ENCODE measurements at places on chromosomes 16 and 17.

GRCh38 chr17:40992666-40993065, 1.3 kb downstream of the KRTAP3-3 start:
- DNase-seq, result no peak

GRCh38 chr17:44409309-44410028, 20.0 kb upstream of the ITGA2B start:
- no peak for DNase-seq

DNA sequence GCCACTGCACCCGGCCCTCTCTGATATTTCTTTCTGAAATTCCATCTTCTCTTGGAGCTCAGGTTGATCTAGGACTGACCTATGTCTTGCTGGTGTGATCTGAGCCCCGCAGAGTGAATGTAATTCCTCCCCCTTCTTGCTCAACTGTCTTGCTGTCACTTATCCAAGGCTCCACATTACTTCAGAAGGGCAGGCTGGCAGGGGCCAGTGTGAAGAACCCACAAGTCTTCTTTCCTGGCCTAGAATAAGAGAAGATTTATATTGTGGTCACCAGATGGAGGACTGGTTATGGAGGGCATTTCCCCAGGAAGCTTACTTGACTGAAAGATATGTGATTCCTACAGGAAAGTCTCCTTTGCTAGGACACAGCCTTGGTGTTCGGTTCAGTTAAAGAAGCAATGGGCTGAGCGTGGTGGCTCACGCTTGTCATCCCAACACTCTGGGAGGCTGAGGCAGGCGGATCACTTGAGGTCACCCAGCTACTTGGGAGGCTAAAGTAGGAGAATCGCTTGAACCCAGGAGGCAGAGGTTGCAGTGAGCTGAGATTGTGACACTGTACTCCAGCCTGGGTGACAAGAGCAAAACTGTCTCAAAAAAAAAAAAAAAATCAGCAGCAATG, 13.4 kb downstream of the ITGAL start:
- DNase-seq, result no peak

- DNase-seq, result peak; percentile 17
Measured at GRCh38 chr17:49703557-49704277, 4.0 kb downstream of the SLC35B1 start.

- DNase-seq, result no peak
Measured at GRCh38 chr17:6989779-6990178, 6.1 kb upstream of the ALOX12 start.

DNA sequence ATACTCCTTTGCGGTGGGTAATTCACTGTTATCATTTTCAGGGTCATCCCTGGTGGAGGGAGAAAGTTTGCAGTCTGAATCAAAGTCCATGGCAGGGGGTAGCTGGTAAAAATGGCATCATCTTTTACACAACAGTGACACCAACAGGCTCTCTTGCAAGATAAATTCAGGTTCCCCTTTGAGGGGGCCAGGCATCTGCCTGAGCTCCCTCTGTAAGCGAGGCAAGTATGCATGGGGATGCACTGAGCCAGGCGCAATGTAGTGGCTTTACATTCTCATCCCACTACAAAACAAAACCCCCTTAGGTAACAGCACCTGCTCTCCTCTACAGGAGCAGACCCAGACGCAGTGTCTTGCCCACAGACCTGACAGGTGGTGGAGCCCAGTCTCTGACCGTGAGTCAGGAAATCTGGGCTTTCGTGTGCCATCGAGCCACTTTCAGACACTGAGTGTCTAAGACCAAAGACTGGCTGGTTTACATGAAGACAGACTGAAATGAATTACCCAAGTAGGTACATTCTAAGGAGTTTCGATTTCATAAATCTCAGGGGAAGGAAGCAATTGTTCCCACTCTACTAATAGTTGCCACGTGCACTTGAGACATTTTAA, 17.7 kb downstream of the LITAFD start:
- no peak for DNase-seq

DNA sequence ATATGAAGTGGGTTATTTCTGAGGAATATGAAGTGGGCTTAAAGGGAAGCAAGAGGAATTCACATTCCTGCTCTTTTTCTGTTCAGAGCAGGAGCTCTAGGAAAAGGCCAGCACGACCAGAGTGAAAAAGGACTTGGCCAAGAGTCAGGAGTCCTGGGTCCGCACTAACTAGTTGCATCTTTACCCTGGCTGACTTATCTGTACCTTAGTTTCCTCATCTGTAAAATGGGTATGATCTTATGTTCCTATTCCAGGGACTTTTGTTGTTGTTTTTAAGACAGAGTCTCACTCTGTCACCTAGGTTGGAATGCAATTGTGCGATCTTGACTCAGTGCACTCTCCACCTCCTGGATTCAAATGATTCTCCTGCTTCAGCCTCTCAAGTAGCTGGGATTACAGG, 52.5 kb downstream of the CNGB1 start:
- no peak for DNase-seq

DNA sequence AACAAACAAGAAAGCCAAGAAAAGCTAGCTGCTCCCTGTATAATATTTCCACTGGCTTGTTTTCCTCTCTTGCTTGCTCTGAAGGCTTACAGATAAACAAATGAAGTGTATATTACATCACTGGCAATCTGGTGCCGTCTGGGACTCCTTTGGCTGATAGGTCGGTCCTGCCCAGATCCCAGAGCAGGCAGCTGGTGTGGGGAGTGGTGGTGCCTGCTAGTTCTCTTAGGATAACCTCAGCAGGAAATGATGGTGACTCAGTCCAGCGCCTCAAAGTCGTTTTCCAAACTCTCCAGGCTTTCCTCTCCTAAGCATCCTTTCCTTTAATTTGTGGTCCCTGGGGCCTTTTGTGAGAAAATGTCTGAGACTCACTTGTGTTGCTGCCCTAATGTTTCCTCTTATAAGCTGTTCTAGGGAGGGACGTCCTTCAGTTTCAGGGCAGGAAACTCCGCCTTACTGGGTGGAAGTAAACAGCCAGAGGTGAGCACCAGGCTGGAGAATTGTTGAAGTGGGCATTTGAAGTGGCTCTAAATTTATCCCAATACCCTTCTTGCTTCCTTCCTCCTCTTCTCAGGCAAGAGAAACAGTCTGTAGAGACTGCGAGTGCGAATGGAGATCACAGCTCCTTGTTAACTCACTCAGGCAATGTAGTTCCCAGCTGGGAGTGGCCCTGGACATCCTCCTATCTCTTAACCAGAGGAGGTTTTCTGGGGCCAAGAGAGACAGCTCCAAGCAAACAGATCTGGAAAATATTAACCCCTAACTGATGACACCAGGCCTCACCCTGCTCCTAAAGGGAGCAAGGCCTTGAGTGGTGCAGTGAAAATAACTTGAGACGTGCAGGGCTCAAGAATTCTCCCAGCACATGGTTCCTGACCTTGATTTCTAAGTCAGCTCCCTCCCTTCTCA, 34.9 kb downstream of the CD300LF start:
- DNase-seq, result no peak

DNA sequence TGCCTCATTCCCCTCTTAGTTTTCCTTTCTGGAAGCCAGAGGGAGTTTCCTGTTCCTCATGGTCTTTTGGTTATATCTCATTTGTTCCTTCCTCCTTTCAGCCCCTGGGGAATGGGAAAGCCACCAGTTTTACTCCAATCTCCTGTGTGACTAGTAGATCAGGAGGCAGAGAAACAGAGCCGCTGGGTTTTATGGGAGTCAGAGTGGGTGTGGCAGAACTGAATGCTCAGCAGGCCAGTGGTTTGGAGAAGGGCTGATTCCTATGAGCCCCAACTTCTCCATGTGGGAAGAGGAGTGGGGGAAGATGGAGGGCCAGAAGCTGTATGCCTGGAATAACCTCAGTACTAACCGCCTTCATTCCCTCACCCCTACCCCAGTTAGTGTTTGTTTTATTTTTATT, 4.1 kb downstream of the DNAH2 start:
- DNase-seq, result no peak

- DNase-seq, result no peak
Measured at GRCh38 chr16:52437277-52437670, 109.7 kb downstream of the TOX3 start.

GRCh38 chr17:11638700-11639265, 40.5 kb downstream of the DNAH9 start:
- DNase-seq, result no peak

- DNase-seq, result no peak
Measured at GRCh38 chr16:54792811-54793210, 137.9 kb upstream of the IRX5 start.

- DNase-seq, result no peak
Measured at GRCh38 chr16:10761373-10761772, 17.7 kb downstream of the NUBP1 start.

- no peak for DNase-seq
Measured at GRCh38 chr17:8109661-8110455, 8.5 kb downstream of the ALOXE3 start.

DNA sequence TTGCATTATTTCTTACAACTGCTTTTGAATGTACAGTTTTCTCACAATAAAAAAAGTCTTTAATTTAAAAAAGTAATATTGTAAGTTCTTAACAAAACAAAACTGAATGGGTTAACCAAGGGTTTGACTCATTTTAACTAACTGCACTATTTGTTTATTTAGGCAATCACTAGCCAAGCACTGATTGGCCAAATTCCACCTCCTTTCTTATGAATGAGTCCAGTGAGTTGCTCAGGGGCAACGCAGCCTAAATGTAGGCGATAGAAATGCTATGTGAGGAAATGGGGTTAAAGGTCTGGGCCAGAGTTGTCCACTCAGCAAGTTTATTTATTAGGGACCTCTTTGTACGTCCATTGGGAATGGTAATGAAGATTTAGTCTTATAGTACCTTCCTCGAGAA, 89.6 kb upstream of the MAF start:
- DNase-seq, result no peak

DNA sequence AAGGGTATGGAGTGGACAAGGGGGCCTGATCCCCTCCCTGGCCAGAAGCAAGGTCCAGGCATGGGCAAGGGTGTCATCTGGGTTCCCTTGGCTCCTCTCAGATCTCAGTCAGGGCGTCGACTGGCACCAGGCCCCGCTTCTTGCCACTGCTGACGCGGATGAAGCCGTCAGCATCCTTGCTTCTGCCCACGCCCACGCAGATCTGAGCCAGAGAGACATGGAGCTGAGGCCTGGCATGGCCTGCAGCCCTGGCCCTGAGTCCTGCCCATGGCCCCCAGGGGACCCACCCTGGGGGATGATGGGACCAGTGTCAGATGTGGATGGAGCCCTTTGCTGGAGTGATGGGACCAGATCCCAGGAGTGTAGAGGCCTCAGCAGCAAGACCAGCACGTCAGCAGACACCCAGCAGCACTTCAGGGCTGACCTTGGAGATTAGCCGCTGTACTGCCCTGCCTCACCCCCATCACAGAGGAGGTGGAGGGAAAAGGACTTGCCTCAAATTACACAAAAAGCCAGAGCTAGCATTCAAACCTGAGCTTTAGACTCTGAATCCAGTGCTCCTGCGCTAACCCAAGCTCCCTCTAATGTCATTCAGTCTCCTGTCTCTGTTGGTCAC, 12.2 kb downstream of the RPL19 start:
- no peak for DNase-seq

DNA sequence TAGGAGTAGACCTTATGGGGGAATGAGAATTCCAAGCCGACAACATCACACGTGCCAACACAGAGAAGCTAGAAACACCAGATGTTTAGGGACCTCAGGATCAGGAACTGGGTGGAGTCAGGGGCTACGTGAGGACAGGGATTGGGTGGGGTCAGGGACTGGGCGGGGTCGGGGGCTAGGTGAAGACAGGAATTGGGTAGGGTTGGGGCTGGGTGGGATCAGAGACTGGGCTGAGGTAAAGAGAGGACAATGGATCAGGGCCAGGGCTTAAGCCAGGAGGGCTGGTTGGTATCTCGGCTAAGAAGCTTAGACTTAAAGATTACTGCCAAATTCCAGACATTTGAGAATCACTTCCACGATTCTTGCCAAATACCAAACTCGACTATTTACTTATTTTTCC, 11.6 kb downstream of the TEKT5 start:
- no peak for DNase-seq
